ENCODE measurements at places on chromosomes 16 and 17.

- DNase-seq, result no peak
Observed at GRCh38 chr17:27810211-27810901, 10.0 kb upstream of the NOS2 start.

- no peak for DNase-seq
Observed at GRCh38 chr17:41069031-41069430, 3.4 kb upstream of the KRTAP2-4 start.

DNA sequence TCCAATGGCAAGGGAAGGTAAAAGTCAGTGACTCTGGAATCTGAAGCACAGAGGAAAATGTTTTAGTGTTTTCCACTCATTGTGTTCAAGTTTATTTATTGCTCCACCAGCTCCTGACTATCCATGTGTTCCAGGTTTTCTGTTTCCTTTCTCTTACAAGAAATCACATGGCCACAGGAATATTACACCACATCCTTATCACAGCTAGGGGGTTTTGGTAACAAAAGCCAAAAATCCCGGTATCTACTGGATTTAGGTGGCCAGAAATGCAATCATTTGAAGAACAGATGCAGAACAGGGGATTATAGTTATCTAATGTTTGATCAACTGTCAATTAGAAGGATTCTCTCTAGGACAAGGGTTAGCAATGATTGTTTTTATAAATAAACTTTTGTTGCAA lies 47.9 kb downstream of the STH start:
- peak; percentile 42 for DNase-seq

DNA sequence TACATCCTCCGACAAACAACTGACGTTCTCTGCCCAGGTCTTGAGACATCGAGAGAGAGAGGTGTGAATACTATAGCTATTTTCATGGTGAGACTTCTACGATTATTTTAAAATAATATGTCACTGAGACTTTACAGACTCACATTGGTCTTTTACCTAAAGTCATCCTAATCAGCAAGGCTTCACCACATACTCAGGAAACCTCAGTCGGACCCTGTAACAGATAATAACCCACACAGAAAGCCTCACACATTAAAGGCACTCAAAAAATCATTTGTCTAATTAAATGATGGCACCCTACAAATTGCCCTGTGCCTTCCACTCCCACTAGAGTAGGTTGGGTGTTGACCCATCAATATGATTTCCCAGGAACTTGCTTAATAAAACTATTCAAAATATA lies 19.8 kb upstream of the SLC39A11 start:
- no peak for DNase-seq

GRCh38 chr17:66466840-66467367 lies 164.5 kb downstream of the PRKCA start:
- peak; percentile 99 for DNase-seq

- no peak for DNase-seq
Observed at GRCh38 chr17:31225831-31226230, 71.2 kb downstream of the OMG start.

GRCh38 chr16:23448392-23448791 lies 4.6 kb downstream of the COG7 start:
- no peak for DNase-seq
